ENCODE measurements at places on chromosomes 7 and 10. TPM values are rescaled to one million over a fixed set of nuclear protein-coding genes. Genes with fewer than 3 reads are reported as not detected.

- DNase-seq = no peak
These were observed 436.7 kb downstream of the TNS3 start for GRCh38 chr7:47145186-47145725.

DNA sequence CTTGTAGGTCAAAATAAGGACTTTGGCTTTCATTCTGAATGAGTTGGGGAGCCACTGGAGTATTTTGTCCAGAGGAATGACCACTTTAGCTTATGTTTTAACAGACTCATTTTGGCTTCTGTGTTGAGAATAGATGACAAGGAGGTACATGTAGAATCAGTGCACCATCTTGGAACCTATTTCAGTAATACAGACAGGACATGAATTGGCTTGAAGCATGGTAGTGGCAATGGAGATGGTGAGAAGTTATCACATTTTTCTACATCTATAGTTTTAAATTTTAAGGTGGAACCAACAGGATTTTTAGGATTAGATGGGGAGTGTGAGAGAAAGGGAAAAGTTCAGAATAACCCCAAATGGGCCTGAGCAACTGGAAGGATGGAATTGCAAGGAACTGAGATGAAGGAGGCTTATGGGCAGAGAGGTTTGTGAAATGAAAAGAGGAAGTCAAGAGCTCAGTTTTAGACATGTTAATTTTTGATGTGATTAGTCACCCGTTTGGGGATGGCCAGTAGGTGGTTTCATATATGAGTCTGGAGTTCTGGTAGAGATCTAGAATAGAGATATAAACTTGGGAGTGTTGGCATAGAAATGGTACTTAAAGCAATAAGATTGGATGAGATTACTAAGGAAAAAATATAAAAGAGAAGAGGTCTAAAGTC lies 89.2 kb upstream of the JAZF1 start:
- DNase-seq = no peak

- DNase-seq = no peak
These were observed 325.5 kb upstream of the C7orf33 start for GRCh38 chr7:148264933-148265557.

Gene BHLHA15
- total RNA-seq = 4.1 TPM

Gene EIF4EBP2
- total RNA-seq = 54.4 TPM

DNA sequence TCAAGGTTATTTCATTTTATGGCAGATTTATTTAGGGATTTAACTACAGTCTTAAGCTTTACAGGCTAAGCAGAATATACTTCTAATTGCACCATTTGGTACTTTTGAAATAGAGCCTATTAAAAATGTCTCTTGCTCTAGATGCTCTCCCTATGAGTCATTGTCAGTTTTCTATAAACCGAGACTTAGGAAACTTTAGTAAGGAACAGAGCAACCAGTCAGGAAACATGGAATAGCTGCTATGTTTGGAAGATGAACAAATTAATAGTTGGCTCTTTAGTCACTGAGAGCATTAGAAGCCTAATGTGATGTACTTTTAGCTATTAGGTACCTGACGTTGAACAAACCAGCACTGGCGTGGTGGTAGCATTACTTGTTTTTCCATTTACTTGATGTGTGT lies 35.3 kb downstream of the INPP5F start:
- no peak for DNase-seq

Gene MUC12
- not detected for total RNA-seq

Gene PTF1A
- total RNA-seq = not detected

Data from right lobe of liver (tissue), 6 donors.